ENCODE measurements at places on chromosomes 12 and 14.

DNA sequence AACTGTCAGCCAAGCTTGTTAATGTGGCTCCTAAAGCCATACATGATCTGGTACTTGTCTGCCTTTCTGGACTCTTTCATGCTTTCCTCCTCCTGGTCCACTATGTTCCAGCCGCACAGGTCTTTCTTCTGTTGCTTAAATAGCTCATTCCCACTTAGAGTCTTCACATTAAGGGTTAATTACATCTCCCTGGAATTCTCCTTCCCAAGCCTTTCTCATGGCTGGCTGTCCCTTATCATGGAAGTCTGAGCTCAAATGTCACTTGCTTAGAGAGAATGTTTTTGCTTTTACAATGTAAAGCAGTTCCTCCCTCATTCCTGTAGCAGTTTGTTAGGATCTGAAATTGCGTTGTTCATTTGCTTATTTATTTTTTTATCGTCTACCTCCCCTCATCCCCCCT is 199.6 kb downstream of the TRHDE start:
- DNase-seq, result no peak

- DNase-seq, result no peak
Measured at GRCh38 chr12:268483-268840, 5.8 kb upstream of the SLC6A13 start.

DNA sequence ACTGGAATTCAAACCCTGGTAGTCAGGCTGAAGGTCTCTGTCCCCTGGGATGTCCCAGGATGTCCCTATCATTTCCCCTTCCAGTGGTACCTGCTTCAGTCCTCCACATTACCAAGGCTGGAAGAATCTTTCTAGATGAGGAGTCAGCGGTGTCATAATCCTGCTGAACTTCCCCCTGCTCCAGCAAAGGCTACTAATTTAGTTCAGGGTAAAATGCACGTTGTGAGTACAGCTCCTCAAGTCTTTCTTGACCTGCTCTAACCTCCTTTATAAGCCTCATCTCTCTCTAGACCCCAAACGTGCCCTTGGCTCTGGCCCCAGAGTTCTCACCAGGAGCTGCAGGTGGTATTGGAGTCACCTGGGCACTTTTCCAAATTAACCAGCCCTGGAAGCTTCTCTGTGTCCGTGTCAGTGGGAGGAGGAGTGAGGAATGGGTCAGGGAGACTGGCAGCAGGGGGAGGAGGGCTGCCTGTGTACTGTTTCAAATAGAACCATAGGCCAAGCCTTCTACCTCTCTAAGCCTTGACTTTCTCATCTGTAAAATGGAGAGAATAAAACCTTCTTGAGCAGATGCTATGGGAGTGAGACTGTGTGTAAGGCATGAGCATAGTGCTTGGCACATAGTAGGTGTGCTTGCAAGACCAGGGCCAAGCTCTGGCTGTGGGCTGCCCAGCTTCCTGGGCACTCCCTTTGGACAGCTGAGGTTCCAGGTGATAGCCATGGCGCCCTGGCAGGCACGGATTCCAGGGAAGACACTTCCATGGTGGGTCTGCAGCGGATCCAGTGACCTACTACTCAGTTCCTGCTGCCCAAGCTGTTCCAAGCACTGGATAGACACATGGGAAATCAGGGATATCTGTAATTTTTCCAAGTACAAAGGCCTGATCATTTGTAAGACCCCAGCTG is 24.5 kb downstream of the ASB2 start:
- no peak for DNase-seq

GRCh38 chr14:96962337-96962736 is 165.2 kb downstream of the VRK1 start:
- no peak for DNase-seq

DNA sequence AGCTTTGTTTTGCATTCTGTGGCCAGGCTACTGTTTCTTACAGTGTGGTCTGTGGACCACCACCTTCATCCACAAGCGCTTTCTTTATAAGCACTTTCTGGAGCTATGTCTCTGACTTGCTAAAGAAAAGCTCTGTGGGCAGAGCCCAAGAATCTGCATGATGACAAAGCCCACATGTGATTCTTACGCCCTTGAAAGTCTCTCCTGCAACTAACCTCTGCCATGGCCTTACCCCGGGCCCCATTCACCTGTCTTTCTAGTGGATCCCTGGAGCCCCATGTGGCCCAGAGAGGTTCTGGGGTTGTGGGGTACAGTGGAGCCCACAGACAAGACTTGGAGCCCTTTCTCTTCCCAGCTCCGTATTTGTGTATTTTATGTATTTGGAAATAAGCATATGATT is 16.6 kb downstream of the PLEKHH1 start:
- DNase-seq, result no peak
